CD4-positive, alpha-beta memory T cell (primary cell): ENCODE measurements at places on chromosomes 2 and 18.

DNA sequence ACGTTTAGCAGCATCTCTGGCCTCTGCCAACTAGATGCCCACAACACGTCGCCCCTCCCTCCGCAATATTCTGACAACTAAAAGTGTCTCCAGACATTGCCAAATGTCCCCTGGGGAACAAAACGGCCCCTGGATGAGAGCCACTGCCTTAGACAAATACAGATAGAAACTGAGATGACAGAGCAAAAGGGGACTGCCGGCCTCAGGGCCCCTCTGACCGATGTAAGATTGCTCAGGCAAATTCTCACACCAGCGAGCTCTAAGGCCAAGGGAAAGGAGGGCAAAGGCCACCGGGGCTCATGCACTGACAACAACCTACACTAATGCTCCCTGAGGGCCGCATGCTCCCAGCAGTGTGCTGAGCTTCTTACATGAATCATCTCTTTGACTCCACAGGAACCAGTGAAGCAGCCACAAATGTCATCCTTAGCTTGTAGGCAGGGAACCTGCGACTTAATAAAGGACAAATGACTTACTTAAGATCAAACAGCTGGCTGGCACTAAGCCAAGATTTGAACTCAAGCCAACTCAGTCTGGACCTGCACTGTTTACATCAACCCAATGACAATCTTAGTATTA is 228.5 kb downstream of the TTC32 start:
- DNase-seq = no peak

DNA sequence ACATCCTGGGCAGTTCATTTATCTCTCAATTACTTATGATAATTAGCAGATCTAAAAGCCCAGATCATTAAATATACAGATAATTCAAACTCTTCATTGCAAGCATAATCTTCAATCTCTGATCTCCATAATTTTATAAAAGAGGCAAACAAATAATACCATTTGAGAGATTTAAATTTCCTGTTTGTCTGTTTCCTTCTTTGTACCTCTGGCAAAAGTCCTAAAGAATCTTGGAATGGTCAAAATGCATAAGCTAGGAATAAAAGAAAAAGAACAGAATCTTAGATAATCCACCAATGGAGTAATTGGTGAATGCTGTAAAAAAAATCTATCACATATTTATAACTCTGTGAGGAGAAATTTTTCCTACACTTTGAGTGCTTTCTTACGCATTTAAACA is 1080.9 kb upstream of the ZEB2 start:
- no peak for DNase-seq

- DNase-seq = no peak
Observed at GRCh38 chr2:75098856-75099255, 100.5 kb downstream of the TACR1 start.

DNA sequence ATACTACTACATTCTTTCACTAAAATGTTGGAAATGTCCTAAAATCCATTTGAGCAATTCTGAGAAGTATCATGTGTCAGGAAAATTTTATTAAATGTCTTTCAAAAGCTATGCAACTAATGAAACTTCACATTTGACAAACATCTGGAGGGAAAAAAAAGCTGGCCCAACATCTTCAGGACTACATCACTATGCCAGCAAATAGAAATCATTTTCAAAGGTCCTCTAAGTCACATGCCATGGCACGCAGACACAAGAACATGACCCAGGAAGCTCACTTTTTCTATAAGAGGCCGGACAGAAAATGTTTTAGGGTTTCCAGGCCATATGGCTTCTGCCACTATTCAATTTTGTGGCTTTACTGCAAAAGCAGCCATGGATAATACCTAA is 11.6 kb downstream of the KANSL3 start:
- no peak for DNase-seq

DNA sequence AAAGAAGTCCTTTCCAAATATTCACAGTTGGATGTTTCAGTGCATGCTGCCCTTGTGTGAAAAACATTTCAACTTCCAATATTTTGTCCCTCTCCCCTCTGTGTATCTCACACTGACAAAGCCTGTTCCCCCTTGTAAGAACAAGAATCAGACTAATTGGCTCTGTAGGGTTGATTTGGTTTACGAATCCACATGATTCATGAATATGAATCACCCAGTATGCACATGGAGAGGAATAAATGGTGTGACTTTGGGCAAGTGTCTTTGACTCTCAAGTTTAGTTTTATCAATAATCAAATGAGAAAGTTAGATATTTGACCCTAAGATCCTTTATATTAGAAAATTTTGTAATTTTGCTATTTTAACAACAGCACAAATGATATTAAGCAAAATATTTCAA is 9.3 kb upstream of the CDH20 start:
- no peak for DNase-seq
